T follicular helper cell (primary cell): ENCODE measurements at places on chromosomes 1 and 21.

DNA sequence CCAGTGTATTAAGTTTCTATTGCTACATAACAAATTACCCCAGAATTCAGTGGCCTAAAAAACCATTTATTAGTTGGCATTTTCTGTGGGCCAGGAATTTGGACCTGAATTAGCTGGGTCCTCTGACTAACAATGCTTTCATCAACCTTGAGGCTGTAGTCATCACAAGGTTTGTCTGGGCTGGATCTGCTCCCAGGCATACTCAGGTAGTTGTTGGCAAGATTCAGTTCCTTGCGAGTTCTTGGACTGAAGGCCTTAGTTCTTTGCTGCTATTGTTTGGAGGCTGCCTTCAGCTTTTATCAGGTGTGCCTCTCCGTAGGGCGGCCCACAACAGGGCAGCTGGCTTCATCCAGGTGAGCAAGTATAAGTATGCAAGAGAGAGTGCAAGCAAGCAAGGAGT lies 31.4 kb upstream of the DEPDC1 start:
- no peak for DNase-seq

DNA sequence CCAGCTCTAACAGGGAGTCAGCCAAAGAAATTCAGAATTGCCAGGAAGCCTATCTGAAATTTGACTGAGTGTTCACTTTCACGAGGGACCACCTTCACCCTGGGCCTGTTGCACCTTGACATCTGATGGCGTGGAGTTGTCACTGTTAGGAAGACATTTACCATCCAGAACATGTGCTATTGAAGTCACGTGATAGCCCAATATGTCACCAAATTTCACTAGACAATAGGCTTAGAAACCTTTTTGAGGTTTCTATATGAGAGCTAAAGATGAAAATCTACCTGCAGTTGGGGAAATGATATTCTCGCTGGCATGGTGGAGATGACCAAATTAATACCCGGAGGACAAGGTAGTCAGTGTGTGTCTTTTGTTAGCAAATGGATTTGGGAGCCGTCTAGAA lies 102.7 kb downstream of the HUNK start:
- DNase-seq = no peak

DNA sequence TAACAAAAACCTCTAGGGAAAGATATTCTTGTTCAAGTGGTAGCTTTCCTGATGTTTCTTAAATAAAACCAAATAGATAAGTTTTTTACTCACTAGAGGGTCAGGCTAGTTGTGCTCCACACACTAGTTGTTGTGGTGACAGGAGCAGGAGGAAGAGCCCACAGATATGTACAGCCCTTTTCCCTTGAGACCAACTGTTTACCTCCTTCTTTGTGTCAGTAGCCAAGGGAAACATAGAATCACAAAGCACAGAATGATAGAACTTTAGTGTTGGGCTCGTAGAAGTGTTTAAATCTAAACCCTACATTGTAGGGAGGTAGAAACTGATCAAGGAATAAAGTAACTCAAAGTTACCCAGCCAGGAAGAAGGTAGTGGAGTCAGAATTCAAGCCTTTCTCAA lies 309.0 kb downstream of the CTH start:
- no peak for DNase-seq

DNA sequence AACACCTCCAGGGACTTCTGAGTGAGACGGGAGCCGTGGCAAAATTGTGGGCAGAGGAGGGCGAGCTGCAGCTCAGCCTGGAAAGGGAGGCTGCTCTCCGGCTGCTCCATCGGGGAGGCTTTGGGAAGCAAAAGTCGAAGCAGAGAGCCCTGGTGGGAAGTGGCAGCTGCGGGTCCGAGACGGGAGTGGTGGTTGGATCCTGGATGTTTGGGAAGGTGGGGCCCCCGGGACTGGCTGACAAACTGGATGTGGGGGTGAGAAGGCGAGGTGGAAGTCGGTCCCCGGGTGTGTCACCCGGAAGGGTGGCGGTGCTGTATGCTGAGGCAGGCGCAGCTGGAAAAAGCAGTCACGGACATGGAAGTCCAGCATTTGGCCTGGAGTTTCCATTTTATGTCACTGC lies 52.1 kb downstream of the KCNAB2 start:
- DNase-seq = no peak

DNA sequence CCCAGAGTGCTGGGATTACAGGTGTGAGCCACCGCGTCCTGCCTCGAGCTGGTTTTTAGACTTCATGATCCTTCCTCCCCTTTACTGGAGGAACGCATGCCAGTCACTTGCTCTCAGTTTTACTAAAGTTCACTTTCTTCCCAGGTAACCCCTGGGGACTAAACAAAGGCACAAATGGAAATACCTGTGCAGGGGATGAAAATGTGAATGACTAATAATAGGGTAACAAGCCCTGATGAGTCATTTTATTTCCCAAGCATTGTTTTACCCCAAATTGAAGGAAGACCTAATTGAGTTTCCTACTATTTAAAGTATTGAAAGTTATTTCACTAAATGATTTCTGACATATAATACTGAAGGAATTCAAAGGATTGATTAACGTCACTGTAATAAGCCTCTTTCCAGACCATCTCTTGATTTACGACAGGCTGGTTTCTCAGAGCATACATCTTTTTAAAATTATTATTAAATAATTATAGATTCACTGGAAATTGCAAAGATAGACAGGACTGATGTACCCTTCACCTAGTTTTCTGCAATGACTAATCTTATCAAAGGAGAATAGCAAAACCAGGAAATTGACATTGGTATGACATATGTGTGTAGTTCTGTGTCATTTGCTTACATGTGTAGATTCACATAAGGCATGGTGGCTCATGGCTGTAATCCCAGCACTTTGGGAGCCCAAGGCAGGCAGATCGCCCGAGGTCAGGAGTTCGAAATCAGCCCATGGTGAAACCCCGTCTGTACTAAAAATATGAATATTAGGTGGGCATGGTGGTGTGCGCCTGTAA lies 53.2 kb upstream of the SOD1 start:
- no peak for DNase-seq

DNA sequence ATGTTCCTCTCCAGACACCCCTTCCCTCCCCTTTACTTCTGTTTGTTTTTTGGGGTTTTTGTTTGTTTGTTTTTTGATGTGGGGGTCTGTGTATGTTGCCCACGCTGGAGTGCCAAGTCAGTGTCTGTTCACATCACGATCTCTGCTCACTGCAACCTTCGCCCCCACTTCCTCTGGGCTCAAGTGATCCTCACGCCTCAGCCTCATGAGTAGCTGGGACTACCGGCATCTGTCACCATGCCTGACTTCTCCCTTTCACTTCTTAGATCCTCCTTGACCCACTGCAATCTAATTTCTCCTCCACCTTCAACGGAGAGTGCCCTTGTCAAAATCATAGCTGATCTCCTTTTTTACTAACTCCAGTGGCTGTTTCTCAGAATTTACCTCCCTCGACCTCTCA lies 100.7 kb upstream of the KIF26B start:
- no peak for DNase-seq

GRCh38 chr1:45621501-45621836 lies 2.4 kb downstream of the CCDC17 start:
- DNase-seq = no peak

- no peak for DNase-seq
Measured at GRCh38 chr1:20010016-20010415, 30.6 kb upstream of the PLA2G2A start.

DNA sequence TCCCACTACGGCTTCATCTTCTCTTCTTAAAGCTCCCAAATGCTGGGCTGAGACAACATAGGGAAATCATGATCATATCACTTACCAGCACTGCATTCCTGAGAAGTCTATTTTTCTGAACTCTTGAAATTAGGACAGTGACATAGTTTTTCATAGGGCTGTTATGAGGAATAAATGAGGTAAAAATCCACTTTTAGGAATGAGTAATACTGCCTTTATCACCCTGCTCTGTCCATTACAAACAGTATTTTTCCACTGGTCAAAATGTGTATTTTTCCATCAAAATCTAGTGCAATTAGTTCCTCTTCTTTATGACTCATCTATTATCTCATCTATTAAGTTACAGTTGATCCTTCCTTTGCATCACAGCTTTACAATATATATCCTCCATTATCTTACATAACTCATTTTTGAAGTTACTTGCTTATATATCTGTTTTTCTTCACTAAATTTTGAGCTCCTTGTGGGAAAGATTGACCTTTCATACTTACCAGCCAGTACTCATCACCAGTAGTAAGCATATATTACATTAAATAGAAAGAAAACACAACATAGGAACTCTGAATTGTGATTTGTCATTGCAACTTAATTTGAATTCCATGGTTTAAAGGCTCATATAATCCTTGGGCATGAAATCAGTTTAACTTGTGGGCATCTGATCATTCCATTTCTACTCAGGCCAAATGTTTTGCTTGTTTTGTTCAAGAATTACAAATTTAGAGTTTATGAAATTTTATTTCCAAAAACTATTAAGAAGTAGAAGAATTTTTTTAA lies 37.1 kb downstream of the PRRX1 start:
- DNase-seq = no peak

- no peak for DNase-seq
Measured at GRCh38 chr1:232328486-232329102, 301.3 kb downstream of the SIPA1L2 start.

DNA sequence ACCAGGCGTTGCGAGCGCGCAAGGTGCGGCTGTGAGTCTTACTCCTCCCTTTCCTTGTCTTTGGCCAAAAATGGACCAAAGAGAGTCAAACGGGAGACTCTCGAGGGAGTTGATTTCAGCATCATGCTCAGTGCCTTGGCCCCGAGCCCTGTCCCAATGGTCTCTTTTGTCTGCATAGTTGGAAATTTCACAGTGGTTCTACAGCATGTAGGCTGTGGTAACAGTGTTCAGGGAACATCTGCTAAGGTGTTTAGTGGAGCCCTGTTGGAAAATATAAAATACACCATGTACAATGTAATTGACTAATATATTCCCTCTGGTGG lies 2.7 kb downstream of the CACNA1E start:
- no peak for DNase-seq

- DNase-seq = no peak
Measured at GRCh38 chr1:196317535-196318522, 290.4 kb downstream of the KCNT2 start.

GRCh38 chr1:158019171-158019868 lies 25.9 kb downstream of the KIRREL1 start:
- no peak for DNase-seq

GRCh38 chr1:170445096-170445495 lies 86.9 kb upstream of the GORAB start:
- DNase-seq = no peak

GRCh38 chr1:110148961-110149360 lies 1.3 kb upstream of the SLC6A17 start:
- DNase-seq = no peak

DNA sequence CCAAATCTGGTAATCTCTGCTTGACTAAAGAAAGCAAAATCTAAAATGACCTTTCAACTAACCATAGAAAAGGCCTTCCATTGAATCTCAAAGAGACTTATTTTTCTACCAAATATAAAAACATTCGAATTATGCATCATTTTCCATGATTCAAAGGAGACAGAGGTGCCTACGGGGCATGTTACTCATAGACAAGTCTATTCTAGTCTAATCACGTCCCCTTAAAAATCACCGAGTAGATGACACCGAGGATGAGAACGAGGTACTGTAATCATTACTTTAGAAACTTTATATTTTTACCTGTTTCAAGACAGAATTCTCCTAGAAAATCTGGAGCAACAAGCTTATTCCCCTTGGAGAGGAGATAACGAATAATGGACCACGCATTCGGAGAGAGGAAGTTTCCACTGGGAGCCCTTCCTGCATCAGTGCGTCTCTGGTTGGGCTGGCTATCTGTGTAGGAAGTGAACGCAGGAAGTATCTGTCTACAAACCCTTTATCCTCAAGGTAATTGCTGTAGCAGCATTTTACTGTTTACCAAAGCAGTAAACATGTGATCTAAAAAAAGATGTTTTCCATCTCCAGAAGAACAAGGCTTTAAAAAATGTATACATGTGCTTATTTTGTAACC lies 9.5 kb downstream of the ERG start:
- DNase-seq = no peak

GRCh38 chr1:115908565-115909274 lies 67.6 kb upstream of the SLC22A15 start:
- DNase-seq = no peak

- DNase-seq = no peak
Measured at GRCh38 chr1:172286629-172287076, 133.8 kb upstream of the C1orf105 start.

DNA sequence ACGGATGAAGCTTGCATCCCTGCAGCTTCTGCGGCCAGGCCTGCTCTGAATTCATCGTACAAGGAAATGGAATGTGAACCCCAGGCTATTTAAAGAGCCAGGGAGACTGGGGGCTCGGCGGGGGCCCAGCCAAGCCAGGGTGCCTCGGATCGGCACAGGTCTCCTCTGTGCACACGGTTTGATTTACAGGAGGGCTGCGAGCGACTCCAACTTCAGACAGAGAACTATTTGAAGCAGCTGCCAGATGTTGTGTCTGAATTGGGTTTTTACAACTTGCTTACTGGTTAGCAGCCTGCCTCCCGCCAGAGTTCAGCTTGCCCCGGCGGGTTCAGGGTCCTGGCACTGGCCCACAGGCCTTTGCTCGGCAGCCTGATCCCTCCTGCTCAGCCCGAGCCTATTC lies 83.2 kb downstream of the SPSB1 start:
- no peak for DNase-seq

GRCh38 chr1:14994841-14995437 lies 158.6 kb upstream of the TMEM51 start:
- no peak for DNase-seq

GRCh38 chr1:201119206-201120197 lies 7.3 kb upstream of the CACNA1S start:
- peak; percentile 43 for DNase-seq

- no peak for DNase-seq
Measured at GRCh38 chr21:27033471-27033870, 66.6 kb upstream of the ADAMTS5 start.

GRCh38 chr1:154404511-154404931 lies 622 bp upstream of the IL6R start:
- DNase-seq = no peak

DNA sequence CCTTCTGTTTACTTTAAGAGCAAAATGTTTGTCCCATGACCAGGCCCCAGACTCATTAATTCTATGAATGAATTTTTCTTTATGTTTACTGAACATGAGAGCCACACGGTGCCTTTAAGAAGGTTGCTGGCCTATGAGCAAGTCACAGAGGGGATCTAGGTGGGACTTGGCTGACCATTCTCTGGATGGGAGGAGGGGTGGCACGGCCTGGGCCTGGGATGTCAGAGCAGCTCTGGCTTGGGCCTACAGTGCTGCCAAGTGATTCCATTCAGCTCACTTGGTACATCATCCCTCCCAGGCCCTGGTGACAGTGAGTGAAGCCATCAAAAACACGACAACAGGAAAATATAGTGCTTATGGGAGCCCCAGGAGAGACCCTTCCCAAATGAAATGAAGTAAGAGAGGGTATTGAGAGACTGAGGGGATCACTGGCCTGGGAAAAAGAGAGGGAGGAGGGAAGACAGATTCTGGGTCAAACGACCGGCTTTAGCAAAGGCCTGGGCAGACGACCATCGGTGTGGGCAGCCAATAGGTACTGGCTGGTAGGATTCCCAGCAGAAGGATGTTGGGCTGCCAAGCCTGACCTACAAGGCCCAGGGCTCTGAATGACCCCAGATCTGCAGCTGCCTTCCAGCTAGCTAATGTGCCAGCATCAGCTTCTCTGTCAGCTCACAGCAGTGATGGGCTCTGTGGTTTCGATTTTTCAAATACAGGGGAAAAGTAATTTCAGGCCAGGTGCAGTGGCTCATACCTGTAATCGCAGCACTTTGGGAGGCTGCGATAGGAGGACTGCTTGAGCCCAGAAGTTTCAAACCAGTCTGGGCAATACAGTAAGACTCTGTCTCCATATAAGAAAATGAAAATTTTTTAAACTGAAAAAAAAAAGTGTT lies 3.3 kb downstream of the TMEM53 start:
- DNase-seq = no peak

GRCh38 chr1:238675221-238675620 lies 711.1 kb upstream of the CHRM3 start:
- no peak for DNase-seq

- DNase-seq = no peak
Measured at GRCh38 chr1:165833358-165833757, 5.9 kb downstream of the UCK2 start.
